Calu3 (cell line): ENCODE measurements at places on chromosomes 3 and 15.
A peak's percentile ranks its signal among the peaks of the same experiment; 100 is the strongest.

GRCh38 chr3:13559764-13560525 lies 11.0 kb downstream of the FBLN2 start:
- no peak for DNase-seq

GRCh38 chr3:123837858-123838257 lies 46.3 kb downstream of the MYLK start:
- DNase-seq: no peak

GRCh38 chr3:147937341-147937740 lies 528.2 kb downstream of the ZIC1 start:
- no peak for DNase-seq

GRCh38 chr3:114983248-114983647 lies 163.8 kb downstream of the ZBTB20 start:
- no peak for DNase-seq

DNA sequence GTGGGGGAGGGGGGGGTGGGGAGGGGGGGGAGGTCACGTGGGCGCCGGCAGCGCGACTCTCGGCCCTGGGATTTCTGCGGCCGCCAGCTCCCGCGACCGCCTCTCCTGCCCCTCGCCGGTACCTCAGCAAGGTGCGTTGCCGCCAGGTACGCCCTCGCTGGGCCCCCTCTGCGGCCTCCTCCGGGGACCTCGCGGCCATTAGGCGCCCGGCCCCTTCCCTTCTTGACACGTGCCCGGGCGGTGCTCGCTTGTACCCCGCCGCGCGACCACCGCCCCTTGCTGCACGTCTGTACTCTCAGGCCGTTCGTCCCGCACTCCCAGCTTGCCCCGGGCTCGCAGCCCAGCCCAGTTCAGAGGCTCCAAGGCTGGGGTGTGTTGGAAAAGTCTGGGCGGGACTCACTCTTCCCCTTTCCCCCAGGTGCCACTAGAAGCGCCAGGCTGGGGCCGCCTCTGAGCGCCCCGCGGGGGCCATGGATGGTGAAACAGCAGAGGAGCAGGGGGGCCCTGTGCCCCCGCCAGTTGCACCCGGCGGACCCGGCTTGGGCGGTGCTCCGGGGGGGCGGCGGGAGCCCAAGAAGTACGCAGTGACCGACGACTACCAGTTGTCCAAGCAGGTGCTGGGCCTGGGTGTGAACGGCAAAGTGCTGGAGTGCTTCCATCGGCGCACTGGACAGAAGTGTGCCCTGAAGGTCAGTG lies at the start of gene MAPKAPK3:
TSS of gene MAPKAPK3 (plus strand) at position 56 of the 696 bp plus-strand sequence. CDS start at position 471, 415 bp downstream.
- peak; percentile 37 for DNase-seq

DNA sequence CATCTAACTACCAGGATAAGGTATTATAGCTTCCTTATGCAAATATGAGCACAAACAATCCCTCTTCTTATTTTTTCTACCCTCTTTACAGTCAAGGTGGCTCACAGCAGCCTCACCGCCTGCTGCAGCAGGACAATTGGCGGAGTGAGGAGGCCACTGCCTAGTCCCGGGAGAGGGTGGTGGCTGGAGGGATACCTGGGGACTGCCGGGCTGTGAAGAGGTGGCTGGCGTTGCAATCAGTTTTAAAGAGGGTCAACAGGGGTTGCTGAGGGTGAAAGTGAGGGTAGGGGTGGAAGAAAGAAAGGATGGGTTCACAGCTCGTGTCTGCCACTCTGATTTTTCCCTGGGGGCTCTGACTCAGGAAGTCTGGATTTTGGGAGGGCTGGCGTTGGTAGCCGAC lies 105.1 kb upstream of the SLC6A6 start:
- DNase-seq: no peak

DNA sequence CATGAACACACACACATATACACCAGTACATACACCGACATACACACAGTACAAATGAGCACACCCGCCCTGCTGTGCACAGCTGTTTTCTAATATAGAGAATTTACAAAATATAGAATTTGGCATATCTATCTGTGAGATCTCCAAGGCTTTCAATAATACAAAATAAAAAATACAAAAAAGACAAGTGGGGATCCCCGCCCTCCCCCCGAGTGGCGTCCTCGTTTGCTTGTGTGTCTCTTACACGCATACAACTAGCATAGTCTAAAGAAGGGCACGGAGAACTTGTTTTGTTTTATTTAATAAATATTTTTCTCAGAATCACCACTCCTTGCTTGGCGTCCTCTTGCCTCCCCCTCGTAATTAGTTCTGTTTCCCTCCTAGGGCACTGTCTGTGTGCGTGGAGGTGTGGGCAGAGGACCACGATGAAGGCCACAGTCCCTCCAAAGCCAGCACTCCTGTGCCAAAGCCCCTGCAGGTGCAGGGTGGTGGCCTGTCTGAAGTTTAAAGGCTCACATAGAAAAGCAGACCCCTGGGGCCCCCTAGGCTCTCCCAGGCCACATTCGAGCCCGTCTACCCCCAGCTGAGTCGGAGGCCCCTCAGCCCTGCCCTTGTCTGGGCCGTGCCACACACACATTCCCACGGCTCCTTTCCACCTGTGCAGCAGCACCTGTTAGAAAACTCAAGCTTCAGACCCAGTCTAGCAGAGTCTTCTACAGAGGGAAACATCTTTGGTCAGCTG lies 82.1 kb downstream of the SEC22A start:
- no peak for DNase-seq

- DNase-seq: peak; percentile 50
These were observed at the start of gene CORO2B for GRCh38 chr15:68578980-68579935. CORO2B (plus strand) TSS chr15:68578993; CDS start chr15:68579263, 270 bp downstream.

DNA sequence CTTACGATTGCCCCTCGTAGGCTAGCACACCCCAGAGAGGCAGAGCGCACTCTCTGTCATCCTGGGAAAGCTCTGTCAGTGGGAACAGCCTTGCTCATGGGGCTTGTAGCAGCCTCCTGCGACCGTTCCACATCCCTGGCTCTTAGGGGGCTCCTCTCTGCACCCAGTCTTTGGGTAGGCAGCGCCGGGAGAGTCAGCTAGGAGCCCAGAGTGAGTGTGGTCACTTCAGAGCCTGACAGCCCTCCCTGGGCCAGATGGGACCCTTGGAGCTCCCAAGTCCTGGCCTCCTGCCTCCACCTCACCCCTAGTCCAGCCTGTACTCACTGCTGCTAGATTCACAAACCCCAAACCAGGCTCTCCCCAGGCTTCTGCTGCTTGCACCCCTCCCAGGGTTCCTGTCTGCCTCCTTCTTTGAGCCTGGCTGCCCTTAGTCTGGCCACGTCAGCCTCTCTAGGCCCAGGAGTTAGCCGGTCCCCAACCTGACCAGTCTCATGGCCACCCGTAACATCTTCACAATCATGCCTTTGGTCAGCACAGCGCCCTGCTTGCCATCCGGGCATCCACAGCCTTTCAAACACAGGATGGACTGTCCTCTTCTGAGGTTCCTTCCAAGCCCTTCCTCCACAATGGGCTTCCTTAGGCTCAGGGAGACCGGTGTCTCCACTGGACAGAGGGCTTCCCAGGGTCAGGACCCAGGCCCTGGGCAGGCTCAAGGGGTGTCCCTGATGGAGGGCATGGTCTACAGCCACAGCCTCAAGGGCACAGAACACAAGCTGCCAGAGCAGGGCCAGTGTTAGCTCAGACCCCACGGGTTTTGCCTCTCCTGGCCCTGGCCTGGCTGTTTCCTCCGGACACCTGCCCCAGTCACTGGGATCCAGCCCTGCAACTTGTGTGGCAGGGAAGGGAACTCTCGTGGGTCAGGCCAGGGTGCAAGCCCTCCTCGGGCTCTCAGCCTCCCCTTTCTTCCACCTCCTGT lies 4.6 kb downstream of the ACSBG1 start:
- no peak for DNase-seq

DNA sequence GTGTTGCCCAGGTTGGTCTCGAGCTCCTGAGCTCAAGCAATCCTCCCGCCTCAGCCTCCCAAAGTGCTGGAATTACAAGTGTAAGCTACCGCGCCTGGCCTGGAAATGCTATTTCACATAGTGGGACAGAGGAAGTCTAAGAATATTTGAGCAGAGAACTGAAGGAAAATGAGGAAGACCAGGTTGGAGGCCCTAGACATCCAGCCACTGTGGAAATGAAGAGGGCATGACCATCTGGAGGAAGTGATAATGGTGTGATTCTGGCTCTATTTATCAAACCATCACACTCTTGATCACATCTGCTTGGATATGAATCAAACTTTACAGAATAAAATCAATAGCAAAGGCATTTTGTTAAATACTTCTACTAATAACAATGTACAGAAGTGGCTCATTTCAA lies 65.9 kb upstream of the ARHGEF3 start:
- DNase-seq: no peak

GRCh38 chr3:80060664-80061063 lies 292.9 kb upstream of the ROBO1 start:
- DNase-seq: no peak

DNA sequence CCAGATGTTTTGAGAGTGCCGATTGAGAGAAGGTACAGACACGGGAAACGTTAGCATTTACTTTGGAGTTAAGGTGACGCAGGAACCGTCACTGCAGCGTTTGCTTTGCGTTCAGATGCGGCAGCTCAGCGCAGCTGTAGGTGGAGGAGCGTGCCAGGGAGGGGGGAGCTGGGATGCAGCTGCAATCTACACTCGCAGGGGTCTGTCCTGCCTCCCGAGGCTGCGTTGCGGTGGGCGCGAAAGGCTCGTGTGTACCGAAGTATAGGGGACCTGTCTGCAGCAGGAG lies 425 bp upstream of the FYTTD1 start:
- no peak for DNase-seq

DNA sequence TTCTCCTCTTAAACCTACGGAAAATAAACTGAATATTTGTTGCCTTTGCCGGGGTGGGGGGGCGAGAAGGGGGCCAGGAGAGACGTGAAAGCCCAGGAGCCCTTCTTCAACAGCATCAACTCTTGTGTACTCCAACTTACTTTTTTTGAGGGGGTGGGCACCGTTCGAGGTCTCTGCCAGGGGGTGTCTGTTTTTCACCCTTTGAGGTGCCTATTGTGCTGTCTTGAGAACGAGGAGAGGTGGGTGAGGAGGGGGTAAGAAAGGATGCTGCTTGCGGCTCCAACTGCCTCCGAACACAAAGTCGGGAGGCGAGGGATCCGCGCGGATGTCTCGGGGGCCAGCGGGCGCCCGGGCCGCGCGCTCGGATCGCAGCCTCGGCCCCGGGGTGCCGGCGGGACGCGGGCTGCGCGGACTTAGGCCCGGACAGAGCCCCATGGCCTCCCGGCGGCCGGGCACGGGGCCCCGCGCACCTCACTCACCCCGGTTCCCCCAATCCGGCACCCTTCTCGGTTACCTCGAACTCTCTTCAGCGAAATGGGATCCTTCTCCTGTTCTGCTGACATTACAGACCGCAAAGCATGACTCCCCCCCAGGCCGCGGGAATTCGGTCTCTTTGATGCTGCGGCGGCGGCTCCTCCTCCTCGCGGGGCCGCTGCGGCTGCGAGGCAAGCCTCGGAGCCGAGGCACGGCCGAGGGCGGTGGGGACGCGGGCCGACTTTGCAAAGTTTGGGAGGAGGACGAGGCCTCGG lies 650 bp downstream of the PYGO1 start:
- peak; percentile 36 for DNase-seq

DNA sequence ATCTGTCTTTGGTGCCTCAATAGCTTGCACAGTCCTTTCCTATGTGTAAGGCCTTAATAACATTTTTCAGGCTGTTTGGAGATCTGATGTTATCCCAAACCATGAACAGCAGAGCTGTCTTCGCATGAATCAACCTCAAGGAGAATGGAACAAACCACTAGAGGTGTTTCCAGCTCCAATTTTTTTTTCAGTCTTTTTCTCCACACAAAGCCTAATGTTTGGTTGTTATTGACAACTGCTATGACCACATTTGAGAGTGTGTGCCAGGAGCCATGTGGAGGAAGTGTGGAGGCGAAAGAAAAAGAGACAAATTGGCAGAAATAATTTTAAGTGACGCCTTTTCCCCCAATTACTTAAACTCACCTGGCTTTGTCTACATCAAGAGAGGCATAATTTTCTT lies 38.7 kb downstream of the RTP4 start:
- DNase-seq: no peak

DNA sequence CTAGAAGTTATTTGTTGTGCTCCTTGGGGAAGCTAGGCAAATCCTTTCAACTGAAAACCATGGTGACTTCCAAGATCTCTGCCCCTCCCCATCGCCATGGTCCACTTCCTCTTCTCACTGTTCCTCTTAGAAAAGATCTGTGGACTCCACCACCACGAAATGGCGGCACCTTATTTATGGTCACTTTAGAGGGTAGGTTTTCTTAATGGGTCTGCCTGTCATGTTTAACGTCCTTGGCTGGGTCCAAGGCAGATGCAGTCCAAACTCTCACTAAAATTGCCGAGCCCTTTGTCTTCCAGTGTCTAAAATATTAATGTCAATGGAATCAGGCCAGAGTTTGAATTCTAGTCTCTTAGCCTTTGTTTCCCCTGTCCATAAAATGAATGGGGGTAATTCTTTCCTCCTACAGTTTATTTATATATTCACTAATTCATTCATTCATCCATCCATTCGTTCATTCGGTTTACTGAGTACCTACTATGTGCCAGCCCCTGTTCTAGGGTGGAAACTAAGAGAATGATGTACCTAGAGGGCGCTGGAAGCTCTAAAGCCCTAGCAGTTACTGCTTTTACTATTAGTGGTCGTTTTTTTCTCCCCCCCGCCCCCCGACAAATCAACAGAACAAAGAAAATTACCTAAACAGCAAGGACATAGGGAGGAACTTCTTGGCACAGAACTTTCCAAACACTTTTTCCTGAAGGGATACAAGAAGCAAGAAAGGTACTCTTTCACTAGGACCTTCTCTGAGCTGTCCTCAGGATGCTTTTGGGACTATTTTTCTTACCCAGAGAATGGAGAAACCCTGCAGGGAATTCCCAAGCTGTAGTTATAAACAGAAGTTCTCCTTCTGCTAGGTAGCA lies 657 bp downstream of the PATL2 start:
- no peak for DNase-seq

- no peak for DNase-seq
These were observed 885.2 kb upstream of the CFAP20DC start for GRCh38 chr3:59935025-59935424.

DNA sequence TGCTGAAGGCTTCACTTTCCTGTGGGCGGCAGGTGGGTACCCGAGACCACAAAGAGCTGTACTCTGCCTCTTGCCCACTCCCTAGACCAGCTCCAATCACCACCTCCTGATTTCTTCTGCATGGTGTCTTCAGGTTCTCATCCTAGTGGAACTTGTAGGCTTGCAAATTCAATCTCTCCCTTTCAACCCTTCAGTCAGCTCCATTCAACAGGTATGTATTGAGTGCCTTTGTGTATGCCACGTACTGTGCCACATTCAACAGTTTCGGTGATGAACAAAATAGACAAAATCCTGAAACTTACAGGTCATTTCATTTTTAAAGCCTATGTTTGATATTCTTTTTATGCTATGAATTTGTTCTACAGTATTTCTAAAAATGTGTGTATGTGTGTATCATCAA lies 5.4 kb upstream of the CLDN11 start:
- no peak for DNase-seq

DNA sequence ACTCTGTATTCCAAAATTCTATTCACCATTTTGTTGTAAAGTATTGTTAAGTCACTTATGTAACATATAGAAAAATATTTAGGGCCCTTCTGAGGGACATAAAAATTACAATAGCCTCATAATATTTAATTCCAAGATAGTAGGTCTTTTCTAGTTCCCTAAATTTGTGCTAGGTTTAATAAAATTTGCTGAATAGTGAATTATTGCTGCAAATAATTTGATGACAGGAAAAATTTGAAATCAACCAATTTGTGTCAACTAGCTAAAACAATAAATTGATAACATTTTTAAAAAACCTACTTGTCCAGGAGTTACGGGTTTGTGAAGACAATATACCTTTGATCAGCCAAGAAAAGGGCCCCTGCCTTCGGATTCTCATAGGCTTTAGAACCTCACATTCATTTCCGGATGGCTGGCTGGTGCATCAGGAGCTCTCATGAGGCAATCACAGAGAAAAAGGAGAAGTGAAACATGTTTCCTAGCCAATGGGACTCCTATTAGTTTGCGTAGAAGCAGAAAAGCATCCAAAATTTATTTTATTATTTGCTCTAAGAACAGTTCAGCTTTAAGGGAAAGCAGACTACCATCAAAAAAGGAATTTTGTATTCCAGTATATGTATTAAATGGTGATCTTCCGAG lies 177.2 kb downstream of the LRRC3B start:
- DNase-seq: no peak
